NCI-H1436 (cell line): ENCODE measurements at places on chromosomes 2 and 18.

GRCh38 chr2:45524016-45524415, 87.1 kb downstream of the SRBD1 start:
- DNase-seq: no peak

DNA sequence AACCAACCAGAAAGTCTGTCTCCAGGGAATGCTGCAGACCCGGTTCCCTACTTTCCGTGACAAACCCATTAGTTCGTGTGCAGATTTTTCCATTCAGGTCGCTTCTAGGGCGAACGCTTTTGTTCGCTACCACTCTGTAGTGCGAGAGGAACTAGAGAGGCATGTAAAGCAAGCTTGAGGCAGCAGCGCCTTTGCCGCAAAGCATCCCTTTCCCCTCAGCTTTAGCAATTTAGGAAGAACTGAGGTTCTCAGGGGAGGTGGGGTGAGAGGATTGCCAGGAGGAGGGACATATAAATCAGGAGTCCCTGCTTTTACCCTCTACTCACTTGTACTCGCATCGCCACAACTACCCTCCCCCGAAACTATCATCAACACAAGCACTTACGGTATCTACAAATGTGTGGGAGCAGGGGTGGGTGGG, 748 bp upstream of the ZNF804A start:
- DNase-seq: peak; percentile 20

- DNase-seq: no peak
Measured at GRCh38 chr2:18209934-18210639, 331.6 kb downstream of the KCNS3 start.

- DNase-seq: no peak
Measured at GRCh38 chr2:46143429-46144132, 153.6 kb upstream of the EPAS1 start.

- DNase-seq: no peak
Measured at GRCh38 chr2:189702071-189702470, 27.6 kb downstream of the ANKAR start.

DNA sequence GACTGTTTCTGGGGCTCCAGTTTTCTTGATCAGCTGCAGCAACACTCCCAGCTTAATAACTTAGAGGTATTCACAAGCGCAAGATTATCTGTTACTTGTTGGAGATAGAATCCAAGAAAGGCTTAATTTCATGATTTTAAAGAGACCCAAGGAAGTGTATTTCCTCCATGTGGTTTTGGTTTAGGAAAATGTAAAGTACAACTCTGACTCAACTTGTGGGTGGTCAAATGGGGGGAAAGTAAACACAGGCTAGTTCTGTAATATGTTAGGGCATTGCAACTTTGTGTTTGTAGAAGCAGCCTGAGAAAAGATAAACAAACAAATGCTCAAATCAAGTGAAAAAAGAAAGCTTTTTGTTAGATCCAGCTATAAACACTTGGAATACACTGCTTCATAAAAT, 90.1 kb upstream of the COL3A1 start:
- DNase-seq: no peak

DNA sequence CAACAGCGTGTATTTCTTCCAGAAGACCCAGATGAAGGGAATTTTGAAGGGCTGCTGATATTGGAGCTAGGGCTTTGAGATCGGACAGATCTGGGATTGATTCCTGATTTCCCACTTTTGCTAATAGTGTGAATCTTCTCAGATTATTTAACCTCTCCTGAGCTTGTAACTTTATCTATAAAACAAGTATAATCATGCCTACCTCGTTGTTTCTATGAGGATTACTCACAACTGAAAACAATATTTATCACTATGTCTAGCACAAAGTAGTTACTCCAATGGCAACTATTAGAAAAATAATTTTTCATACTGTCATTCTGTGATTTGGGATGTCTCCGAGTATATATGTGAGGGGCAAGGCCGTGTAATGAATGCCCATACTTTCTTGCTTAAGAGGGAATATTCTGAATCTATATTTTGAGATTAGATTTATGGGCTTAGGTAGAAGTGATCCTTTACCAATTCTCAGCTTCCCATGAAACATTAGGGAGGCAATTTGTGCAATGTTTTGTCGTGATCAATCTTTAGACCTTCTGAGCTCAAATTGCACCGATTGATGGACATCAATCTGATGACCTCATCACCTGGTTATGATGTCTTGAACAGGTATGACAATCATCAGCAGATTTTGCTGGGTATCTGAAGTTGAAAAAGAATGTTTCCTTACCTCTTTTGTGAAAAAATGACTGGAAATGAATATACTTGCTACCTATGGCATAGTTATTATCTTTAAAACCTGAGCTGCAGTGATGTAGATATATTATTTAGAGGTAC, 339.9 kb downstream of the KCNS3 start:
- no peak for DNase-seq

- no peak for DNase-seq
Measured at GRCh38 chr2:205708231-205708631, 25.9 kb downstream of the NRP2 start.

DNA sequence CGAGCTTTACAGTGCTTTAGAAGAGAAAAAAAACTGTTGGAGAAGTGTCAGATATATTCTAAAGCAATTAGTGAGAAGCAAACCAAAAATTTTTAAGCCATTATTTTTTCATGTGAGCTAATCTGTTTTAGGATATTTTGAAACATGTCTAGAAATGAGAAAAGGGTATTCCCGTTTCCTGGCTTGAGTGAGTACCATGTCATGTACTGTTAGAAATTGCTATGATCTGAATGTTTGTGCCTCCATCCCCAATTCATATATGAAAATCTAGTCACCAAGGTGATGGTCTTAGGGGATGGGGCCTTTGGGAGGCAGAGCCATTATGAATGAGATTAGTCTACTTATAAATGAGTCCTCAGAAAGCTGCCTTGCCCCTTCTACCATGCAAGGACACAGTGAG, 493.3 kb upstream of the GCFC2 start:
- DNase-seq: no peak

- DNase-seq: no peak
Measured at GRCh38 chr18:6837904-6838303, 108.4 kb downstream of the ARHGAP28 start.

- DNase-seq: peak; percentile 15
Measured at GRCh38 chr2:7119132-7119835, 202.1 kb downstream of the RNF144A start.

GRCh38 chr18:48408111-48408726, 964 bp downstream of the ZBTB7C start:
- no peak for DNase-seq

DNA sequence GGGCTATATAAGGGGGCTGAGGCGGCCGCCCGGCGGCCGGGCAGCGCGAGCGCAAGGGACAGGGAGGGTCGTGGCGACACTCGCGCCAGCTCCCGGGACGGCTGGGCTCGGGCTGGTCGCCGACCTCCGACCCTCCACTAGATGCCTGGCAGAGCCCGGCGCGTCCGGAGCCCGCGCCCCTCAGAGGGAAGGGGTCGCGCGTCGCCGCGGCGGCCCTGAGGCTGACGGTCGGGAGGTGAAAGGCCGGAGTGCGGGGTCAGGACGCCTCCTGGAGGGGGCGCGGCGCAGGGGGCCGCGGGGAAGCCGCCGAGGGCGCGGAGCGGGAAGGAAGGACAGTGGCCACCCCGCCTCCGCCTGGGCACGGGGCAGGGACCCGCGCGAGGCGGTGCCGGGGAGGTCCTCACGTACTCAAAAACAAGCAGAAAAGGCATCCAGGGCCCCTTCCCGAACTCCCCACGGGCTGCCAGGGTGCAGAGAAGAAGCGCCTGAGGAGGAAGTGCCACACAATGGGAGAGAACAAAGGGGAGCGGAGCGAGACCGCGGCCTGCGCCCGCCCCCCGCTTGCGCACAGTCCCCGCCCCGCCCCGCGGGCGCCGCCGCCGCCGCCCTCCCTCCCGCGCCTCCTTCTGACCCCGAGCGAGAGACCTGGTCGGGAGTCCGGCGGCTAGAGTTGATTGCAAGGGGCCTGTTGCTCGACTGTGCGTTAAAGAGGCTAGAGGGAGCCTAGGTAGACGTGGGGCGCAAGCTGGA, 776 bp upstream of the KLF7 start:
- peak; percentile 82 for DNase-seq
